ENCODE measurements at places on chromosomes 12 and 14. TPM values are rescaled to one million over a fixed set of nuclear protein-coding genes. Genes with fewer than 3 reads are reported as not detected.

DNA sequence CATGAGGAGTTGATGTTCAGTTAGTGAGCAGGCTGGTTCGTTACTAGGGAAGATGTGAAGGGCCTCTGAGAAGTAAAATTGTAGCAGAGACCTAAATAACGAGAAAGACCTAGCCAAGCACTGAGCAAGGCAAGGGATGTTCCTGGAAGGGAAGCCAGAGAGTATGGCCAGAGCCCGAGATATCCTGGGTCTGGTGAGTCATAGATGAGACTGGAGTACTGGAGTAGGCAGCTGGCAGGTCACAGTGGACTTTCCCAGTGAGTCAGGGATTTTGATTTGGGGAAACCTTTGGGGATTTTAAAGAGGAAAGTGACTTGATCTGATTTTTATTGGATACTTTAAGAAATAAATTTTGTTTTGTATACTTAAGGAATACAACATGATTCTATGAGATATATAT is 369.0 kb downstream of the DIO2 start:
- DNase-seq = peak; percentile 57

GRCh38 chr12:95583933-95584332 is 32.7 kb upstream of the USP44 start:
- no peak for DNase-seq

- DNase-seq = no peak
Observed at GRCh38 chr14:85549697-85550096, 19.8 kb downstream of the FLRT2 start.

DNA sequence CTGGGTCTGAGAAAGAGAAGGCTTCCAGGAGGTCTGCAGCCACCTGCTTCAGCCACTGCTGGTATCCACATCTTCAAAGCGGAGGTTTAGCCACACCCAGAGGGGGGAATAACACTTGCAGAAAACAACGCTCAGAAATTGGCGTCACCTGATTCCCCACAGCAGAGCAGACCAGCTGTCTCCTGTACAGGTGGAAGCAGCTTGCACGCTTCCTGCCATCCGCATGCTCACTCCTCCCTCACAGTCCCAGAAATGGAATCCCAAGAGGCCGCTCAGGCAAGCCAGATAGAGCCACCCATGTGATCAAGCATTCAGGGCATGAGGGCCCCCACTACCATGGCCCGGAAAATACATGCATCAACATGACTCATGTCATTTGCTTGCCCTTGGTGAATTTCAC is 112.2 kb upstream of the DIO3 start:
- no peak for DNase-seq

The FBXO21 gene
- 35.3 TPM for total RNA-seq

DNA sequence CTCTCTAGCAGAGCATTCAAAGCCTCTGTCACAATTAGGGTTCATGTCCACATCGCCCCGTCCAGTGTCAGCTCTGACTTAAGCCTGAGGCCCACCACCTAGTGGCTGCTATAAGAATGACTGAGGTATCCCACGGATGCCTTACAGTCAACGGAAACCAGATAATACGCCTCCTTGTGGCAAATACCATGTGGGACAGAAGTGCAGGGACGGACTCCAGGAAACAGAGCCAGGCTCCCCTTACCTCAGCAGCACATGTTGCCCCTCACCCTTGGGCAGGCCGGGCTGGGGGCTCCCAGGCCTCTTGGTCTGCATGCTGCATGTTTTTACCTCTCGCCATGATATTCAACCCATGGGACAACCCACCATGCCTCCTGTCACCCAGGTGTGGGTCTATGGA is 86.3 kb downstream of the VWF start:
- DNase-seq = no peak

DNA sequence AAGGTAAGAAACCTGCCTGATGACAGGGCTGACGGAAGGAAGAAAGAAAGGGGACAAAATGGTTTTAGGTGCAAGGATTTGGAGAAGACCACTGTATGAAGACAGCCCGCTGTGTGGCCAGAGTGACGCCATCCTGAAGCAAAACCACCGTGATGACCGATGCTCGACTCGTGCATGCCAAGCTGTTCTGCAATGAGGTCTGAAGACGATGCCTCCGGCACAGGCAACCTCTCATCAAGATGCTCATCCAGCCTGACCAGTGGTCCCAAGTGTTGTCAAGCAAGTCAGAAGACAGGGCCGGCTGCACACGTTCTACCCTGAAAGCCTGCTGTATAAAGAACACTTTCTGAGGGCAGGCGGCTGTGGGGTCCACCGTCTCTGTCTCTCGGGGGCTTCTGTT is 34.8 kb downstream of the STX2 start:
- no peak for DNase-seq

DNA sequence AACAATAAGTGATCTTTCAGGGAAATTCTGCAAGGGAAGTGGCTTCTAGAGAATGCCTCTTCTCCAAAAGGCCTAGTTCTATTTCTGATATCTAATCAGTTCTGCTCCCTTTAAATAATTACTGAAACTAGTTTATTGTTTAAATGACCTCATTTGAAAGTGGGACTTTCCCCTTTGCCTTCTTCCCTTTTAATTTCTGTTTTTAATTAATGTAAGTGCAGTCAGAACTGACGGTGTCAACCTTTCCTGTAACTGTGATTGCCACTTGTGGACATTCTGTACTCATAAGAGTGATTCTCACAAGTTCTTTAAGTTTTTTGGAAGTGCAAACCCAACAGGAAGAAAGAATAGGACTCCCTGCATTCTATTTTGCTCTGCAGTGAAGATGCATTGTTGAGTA is 265.3 kb upstream of the PLEKHG7 start:
- no peak for DNase-seq

The SLC39A2 gene
- total RNA-seq = not detected

The TCL1B gene
- not detected for total RNA-seq

The MEG3 gene
- total RNA-seq = 24.7 TPM

GRCh38 chr12:70165450-70165849 is 77.8 kb upstream of the CNOT2 start:
- no peak for DNase-seq

The MANSC4 gene
- not detected for total RNA-seq

DNA sequence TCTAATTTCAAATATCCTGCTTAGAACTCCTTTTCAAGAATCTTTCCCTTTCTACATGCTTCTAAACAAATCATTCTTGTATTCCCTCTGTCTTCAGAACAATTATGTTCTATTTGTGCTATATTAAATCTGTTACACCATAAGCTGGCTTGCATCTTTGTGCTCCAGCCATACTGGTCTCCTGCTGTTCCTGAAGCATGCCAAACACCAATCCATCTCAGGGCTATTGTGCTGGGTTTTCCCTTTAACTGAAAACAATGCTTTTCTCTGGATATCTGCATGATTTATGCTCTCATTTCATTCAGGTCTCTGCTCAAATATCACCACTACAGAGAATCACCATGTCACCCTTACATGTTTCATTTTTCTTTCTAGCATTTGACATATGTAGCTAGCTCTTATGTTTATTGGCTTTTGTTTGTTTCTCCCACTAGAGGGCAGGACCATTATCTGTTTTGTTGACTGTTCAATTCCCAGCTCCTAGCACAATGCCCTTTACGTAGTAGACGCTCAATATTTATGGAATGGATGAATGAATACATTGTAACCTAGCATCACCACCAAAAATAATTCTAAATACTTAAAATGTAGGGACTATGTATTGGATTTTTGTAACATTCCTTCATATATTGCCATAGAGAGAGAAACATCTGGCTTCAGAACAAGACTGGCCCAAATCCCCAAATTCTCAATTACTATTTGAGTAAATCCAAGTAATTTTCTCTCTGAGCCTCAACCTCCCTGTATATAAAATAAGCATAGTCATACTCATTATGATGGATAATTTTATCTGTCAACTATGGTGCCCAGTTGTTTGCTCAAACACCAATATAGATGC is 302.0 kb upstream of the SYT1 start:
- DNase-seq = no peak

GRCh38 chr12:70268972-70269371 is 25.7 kb downstream of the CNOT2 start:
- no peak for DNase-seq

GRCh38 chr12:1083889-1084262 is 92.9 kb downstream of the ERC1 start:
- no peak for DNase-seq

DNA sequence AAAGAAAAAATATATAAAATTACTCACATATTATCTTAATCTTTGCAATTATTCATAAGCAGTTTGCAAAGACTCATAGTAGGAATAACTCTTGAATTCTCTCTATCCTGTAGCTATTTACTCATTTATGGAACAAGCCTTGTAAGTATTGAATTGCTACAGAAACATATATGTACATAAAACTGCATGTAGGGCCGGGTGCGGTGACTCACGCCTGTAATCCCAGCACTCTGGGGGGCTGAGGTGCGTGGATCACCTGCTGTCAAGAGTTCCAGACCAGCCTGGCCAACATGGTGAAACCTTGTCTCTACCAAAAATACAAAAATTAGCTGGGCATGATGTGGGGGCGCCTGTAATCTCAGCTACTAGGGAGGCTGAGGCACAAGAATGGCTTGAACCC is 286.2 kb downstream of the PPFIA2 start:
- DNase-seq = no peak

GRCh38 chr14:105415481-105416428 is 3.9 kb upstream of the MTA1 start:
- no peak for DNase-seq

- no peak for DNase-seq
Observed at GRCh38 chr12:24054416-24054815, 104.9 kb upstream of the SOX5 start.

- DNase-seq = no peak
Observed at GRCh38 chr12:91507754-91508153, 325.1 kb upstream of the DCN start.

DNA sequence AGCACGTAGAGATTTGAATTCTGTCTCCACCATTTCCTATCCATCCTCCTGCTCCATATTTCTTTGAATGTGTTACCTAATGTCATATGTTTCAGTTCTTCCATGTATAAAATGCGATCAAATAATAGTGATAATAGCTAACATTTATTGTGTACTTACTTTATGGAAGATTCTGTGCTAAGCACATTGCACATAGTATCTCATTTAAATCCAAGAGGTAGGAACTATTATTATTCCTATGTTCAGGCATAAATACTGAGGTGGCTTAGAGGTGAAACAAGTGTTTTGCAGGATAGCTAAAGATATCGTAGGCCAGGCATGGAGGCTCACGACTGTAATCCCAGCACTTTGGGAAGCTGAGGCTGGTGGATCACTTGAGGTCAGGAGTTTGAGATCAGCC is 17.5 kb upstream of the AICDA start:
- DNase-seq = no peak

- no peak for DNase-seq
Observed at GRCh38 chr14:71001742-71002141, 94.5 kb downstream of the PCNX1 start.
